ENCODE measurements at places on chromosomes 4 and X. TPM values are rescaled to one million over a fixed set of nuclear protein-coding genes. Genes with fewer than 3 reads are reported as not detected.

DNA sequence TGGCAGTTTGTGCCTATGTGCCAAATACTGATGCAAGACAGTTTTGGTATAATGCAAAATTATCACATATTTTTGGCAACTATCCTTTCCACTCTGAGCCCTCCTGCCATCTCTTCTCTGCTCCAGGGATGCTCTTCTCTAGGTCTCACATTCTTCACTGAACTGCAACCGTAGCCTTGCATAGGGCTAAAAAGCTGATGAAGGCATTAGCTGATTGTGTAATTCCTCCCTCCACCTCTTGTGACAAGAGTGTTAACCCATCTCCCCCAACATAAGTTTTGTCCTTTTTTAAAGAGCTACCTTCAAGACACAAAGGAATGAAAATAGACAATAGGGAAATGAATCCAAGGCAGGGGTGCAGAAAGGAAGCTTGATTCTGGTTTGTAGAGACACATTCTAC lies 33.1 kb upstream of the ANK2 start:
- DNase-seq = no peak

Gene COL4A5
- total RNA-seq = 144 TPM

- DNase-seq = no peak
Observed at GRCh38 chr4:152074088-152074437, 313.3 kb upstream of the GATB start.

DNA sequence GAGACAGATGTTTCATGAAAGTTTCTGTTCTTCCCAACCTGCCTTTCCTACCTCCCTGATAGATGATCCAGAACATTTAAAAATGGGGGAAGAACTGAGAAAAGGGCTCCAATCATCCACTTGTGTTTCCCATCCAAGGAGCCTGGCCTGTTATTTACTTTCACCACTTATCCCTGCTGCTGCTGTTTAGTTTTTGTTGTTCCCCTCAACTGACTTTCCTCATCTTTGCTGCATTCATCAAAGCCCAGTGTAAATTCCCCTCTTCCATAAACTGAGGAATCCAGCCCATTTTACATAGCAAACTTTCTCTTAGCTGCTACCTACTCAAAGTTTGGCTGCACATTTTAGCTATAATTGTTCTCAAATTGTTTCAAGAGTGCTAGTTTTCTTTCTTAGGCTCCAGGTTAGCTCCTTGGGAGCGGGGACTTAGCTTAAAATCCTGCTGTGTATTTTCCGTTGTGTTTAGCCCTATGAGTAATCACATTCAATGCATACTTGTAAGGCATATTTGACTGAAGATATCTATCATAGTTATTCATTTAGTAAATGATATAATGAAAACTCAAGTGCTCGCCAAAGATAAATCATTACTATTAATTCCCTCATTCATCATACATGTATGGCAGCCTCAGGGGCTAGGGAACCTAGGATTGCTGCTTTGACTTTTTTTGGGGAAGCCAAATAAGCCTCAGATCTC lies 1.4 kb upstream of the PTPN13 start:
- DNase-seq = peak; percentile 42

Gene ERCC6L
- total RNA-seq = 2.2 TPM

Gene MAGEA1
- total RNA-seq = not detected

DNA sequence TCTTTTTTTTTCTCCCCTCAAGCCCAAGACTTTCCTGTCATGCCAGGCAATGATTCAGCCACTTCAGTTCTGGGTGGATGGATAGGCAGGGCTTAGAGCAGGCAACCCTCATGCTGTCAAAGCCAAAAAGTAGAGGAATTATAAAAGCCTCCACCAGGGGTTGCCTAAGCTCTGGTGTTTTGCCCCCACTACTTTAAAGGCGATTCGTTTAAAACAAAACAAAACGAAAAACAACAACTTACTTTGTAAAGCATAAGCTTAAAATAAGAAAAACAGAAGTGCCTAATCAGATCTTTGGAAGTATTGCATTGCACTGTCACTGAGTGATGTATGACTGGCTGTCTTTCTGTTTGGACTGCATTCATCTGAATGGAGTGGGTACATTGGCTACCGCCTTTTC lies 5.3 kb upstream of the IDS start:
- peak; percentile 9 for DNase-seq

- peak; percentile 16 for DNase-seq
Observed at GRCh38 chr4:25310803-25311166, 1.8 kb upstream of the ZCCHC4 start.

Gene ASB9
- not detected for total RNA-seq

- no peak for DNase-seq
Observed at GRCh38 chrX:88325634-88326033, 421.4 kb upstream of the CPXCR1 start.

DNA sequence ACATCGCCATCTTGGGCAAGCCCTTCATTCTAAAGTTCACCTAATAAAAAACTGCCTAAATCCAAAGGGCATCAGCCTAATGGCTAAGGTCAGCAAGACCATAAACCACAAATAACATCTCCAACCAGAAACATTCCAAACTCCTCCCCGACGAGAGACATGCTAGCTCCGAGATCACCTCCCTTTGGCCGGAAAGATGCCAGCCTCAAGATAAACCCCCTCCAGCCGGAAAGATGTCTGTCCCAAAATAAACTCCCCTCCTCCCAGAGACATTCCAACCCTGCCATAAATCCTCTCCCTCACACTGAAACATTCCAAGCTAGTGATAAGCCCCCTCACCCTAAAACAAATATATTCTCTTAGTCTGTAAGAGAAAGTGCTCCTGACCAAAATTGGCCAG lies 13.3 kb upstream of the DYNLT3 start:
- peak; percentile 2 for DNase-seq

DNA sequence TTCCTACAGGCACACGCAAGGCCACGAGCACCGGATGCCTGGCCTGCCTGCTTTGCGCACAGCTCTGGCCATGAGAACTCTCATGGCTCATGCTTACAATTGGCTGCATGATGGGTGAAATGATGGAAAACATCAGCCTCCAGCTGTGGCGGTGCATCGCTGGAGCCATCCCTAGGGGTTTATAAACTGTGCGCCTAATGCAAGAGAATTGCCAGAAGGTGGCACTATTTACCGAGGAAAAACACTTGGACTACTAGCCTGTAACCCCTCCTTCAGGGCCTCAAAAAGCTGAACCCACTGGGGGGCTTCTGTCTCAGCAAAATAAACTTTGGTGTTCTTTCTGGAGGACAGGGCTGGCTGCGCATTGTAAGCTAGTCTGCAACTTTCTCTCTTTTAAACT lies 51.9 kb downstream of the PHKA2 start:
- DNase-seq = peak; percentile 4

- no peak for DNase-seq
Observed at GRCh38 chrX:43699475-43699874, 43.4 kb downstream of the MAOA start.

DNA sequence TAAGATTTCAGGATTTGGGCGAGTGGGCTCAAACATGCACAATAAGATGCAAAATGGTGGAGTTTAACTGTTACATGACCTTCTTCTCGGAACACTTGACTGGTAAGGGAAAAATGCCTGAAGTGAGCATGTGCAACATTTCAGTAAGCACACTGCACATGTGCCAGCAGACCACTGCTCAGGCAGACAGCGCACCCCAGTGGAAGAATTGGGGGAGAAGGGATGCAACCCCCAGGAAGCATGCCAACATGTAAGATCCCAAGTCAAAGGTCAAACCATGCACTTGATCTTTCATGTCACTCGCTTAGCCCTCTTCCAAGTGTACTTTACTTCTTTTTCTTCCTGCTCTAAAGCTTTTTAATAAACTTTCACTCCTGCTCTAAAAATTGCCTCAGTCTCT lies 256.3 kb downstream of the CENPC start:
- DNase-seq = no peak

DNA sequence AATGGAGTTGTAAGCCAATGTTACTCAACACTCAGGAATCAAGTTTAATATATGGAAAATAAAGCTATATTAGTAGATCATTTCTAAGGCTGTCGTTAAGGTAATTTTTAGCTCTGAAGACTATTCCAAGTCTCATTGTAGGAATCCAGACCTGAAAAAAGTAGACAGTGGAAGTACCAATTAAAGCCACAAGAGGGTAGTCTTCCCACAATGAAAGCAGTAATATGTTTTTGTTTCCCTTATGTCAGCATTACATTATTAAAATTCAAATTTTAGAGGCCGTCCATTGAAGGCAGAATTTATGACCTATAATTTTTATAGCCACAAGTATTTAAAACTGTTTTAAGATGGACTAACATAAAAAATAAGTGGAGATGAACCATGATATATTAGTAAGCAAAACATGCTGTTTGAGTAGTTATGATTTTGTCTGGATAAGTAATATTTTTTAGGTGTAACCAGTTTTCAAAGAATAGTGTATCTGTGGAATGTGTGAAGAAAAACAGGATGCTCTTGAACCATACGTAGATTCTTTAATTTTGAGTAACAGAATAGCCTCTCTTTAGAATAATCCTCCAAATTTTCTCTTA lies 372.6 kb upstream of the TECRL start:
- peak; percentile 34 for DNase-seq

- DNase-seq = peak; percentile 57
Observed at GRCh38 chr4:138010639-138011038, 231.5 kb downstream of the SLC7A11 start.

GRCh38 chrX:100904433-100904832 lies 24.3 kb downstream of the XKRX start:
- DNase-seq = no peak

Gene PPAT
- 17.1 TPM for total RNA-seq

Measured in umbilical cord (tissue), 2 donors.